ENCODE measurements at places on chromosomes 16 and 17.

- DNase-seq: no peak
Observed at GRCh38 chr17:9470171-9470570, 105.4 kb downstream of the STX8 start.

DNA sequence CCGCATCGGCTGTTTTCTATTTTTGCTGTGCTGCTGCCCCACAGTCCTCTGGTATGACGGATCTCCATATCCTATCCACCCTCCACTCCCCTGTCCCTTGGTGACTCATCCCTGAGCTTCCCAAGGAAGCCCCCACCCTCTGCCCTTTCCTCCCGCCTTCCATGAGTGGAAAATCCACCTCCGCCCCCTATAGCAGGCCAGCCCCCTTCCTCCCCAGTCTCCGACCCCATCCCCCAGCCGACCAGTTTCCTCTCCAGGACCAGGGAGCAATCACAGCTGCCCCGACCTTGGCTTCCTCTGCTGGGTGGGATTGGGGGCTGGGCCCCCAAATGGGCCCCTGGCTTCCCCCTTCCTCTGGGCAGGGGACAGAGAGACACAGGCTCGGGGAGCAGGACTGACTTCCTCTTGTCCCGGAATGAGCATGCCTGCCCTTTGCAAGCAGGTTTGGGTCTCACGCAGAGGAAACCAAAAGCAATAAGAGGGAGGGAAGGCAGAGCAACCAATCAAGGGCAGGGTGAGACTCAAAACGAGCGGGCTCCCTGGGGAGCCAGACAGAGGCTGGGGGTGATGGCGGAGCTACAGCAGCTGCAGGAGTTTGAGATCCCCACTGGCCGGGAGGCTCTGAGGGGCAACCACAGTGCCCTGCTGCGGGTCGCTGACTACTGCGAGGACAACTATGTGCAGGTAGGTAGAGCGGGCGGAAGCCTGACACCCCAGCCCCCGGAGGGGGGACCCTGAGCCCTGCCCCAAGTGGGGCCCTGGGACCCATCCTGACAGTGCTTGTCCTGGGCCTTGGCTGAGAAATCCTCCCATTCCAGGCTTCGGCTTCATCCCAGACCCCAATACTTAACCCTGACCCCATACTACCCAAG, at the start of the genes ABI3 and GNGT2:
ABI3 (plus strand) TSS at position 550 of the 872 bp plus-strand sequence; CDS start at position 568, 18 bp downstream.
GNGT2 (minus strand) TSS at position 417 of the 872 bp plus-strand sequence. CDS start 3,152 bp downstream, outside the sequence.
- peak; percentile 32 for DNase-seq

DNA sequence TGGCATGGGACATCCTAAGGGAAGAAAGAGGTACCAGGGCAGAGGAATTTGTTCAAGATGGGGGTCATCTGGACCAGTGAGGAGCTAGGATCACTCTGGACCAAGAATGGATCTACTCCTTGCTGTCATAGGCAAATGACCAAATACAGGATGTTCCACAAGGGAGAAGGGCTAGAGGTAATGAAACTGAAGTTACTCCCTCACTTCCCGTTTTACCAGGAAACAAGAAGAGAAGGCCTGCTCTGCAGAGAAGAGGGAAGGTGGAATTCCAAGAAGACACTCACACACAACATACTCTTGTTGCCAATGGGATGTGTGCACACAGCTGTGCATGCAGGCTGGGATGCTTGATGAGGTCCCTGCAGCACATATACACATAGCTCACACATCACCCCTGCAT, 38.6 kb downstream of the NEUROD2 start:
- DNase-seq: no peak

GRCh38 chr17:61168506-61168905, 231.1 kb upstream of the TBX2 start:
- no peak for DNase-seq

GRCh38 chr16:69077251-69077650, 28.2 kb upstream of the HAS3 start:
- DNase-seq: no peak
